Ovary (tissue), 10 donors: ENCODE measurements at places on chromosomes 1 and 21. TPM values are rescaled to one million over a fixed set of nuclear protein-coding genes. Genes with fewer than 3 reads are reported as not detected.

ADARB1 gene
- total RNA-seq: 23.7 TPM

OLFM3 gene
- total RNA-seq: not detected

CLCNKA gene
- total RNA-seq: 1.0 TPM

FUCA1 gene
- total RNA-seq: 21.7 TPM

NBPF4 gene
- not detected for total RNA-seq

LMX1A gene
- total RNA-seq: not detected

PAQR6 gene
- total RNA-seq: 1.3 TPM

CD1E gene
- not detected for total RNA-seq

FCRL6 gene
- total RNA-seq: not detected

F13B gene
- total RNA-seq: not detected

GJB3 gene
- total RNA-seq: not detected

FLG2 gene
- not detected for total RNA-seq

CDA gene
- 1.7 TPM for total RNA-seq

GRCh38 chr1:30908696-30909364 lies at the start of gene SDC3:
Gene SDC3 (minus strand): TSS chr1:30908758. CDS start chr1:30908586, 172 bp downstream.
- no peak for DNase-seq

GRCh38 chr1:119115311-119115710 lies 25.1 kb downstream of the WARS2 start:
- DNase-seq: no peak

DNA sequence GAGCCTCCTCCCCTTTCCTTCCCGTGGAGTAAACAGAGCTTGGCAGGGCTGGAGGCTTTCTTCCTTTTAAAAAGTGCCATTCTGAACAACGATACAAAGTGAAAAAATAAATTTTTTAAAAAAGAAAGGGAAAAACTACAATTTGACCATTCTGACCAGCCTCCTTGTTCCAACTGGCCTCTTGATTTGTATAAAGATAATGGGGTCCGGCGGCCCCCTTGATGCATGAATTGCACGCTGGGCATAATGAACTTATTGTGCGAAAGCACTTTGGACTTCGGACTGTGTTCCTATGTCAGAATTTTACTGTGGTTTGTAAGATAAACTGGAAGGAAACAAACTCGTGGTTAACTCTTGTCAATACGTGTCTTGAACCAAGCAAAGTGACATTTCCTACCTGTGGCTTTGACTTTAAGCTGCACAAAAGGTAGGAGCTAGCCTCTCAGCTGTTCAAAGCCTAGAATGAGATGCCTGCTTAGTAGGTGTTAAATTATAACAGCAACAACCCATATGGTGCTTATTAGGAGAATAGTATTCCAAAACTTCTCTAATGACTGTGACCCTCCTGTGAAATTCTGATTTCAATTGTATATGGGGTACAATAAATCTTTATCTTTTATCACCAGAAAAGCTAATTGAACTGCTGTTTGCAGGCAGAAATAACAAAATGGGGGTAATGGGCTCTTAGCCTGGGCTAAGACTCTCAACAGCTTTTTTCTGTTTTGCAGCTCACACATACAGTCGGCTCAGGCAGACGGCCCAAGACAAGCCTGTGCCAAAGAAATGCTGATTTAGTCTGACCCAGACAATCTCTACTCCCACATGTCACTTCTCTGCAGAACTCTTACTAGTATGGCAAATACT lies 9.3 kb downstream of the IRF2BP2 start:
- peak; percentile 64 for DNase-seq

GRCh38 chr1:1916851-1917251 lies 1.8 kb downstream of the CALML6 start:
- DNase-seq: no peak

- DNase-seq: no peak
Observed at GRCh38 chr1:39666772-39667171, 5.1 kb downstream of the NT5C1A start.

DNA sequence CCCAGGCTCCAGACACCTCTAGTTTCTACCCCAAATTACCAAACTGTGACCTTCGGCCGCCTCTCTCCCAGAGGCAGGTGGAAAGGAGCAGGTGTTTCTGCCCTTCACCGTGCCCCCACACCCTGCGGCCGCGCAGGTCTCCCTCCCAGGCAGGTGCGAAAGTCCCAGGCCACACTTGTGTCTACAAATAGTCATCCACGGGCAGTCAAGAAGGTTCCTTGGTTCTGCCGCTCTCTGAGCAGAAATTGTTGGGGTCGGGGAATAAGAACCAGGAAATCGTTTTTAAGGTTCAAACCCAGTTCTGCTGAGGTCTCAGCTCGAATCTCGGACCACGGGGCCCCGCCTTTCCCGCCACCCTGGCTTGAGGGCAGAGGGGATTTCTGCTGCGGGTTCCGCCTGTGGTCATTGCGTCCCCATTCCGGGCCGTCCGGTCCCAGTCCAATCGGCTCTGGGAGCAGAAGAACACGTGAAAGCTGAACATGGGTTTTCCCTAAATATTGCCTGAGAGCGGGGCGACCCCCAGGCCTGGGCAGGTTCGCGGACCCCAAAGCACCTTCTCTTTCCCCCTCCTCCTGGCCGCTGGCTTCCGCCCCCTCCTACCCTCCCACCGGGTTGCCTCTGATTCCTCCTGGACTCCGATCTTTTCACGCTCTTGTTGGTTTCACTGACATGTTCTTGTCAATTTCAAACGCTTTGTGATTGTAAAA lies 1.2 kb upstream of the ATF3 start:
- peak; percentile 58 for DNase-seq

GRCh38 chr1:116529199-116529631 lies 41.6 kb downstream of the CD58 start:
- no peak for DNase-seq

GRCh38 chr1:220818421-220819173 lies 31.9 kb downstream of the MTARC1 start:
- DNase-seq: peak; percentile 40

DNA sequence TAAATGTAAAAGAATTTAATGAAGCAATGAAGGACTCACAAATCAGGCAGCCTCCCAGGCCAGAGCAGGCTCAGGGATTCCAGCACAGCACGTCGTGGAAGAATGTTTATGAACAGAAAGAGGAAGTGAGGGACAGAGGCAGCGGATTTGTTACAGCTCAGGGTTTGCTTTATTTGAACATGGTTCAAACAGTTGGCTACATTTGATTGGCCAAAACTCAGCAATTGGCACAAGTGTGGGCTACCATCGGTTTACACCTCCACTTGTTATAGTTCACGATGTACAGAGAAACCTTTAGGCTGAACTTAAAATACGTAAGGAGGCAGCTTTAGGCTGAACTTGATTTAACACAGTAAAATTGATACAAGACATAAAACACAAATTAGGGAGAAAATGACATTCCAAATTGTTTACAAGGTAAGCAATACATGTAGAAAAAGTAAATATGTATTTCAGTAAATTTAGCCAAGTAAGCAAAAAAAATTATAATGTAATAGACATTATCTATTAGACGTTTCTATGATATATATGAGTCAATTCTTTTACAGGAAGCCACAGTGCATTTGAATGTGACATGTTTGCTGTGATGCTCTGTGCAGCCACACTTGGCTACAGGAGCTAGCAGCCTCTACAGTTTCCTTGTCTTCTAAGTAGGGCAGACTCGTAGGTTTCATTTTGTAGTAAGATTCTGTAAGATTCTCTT lies 126.5 kb downstream of the ADSS2 start:
- DNase-seq: no peak

DNA sequence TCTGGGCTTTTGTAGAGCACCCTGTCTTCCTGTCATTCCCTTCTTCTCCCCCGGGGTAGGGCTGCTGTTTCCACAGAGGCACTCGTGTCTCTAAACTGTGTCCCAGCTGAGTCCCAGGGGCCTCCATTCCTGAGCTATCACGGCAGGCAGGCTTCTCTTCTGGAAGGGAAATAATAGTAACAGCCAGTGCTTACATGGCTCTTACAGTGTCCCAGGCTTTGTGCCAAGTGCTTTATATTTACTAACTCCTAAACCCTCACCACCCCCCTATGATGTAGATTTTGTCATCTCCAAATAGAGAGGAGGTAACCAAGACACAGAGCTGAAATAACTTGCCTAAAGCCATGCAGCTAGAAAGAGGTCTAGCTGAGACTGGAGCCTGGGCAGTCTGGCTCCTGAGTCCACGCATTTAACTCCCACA lies 1.4 kb upstream of the CELF3 start:
- DNase-seq: no peak

DNA sequence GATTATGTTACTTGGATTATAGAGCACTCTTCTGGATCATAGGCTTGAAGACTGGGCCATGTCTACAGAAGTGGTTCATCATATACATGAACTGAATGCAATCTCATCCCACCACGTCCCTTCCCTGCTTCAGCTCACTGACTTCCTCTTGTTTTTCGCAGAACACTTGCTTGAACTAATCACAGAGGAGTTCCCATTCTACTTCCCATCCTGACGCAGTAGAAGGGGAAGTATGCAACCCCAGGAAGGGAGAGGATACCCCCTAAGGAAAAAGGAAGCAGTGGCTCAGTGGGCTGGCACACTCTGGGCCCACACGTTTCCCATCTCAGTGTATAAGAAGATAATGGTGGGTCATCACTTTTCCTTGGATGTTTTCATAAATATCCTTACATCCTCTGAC lies 36.2 kb downstream of the CASQ2 start:
- DNase-seq: no peak

DNA sequence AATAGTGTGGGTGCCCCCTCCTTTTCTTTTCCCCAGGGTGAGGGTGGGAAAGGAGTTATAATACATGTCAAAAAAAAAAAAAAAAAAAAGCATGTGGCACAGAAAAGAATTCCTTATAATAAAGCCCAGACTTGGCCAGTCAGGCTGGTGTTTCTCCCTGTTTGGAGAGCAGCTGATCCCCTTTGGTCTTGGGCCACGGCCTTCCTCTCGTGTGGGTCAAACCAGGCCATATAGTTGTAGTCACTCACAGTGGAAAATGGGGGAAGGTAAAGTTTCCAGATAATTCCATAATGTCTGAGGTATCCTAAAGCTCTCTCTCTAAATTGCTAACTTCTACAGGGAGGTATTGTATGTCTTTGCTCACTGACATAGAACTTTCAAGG lies 22.0 kb downstream of the CLIC6 start:
- DNase-seq: no peak

- no peak for DNase-seq
Observed at GRCh38 chr1:186094172-186094571, 280.9 kb downstream of the TPR start.

DNA sequence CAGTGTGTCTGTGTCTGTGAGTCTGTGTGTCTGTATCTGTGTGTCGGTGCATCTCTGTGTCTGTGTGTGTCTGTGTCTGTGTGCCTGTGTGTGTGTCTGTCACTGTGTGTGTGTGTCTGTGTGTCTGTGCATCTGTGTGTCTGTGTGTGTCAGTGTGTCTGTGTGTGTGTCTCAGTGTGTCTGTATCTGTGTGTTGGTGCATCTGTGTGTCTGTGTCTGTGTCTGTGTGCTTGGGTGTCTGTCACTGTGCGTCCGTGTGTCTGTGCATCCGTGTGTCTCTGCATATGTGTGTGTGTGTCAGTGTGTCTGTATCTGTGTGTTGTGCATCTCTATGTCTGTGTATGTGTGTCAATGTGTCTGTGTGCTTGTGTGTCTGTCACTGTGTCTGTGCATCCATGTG lies 44.7 kb upstream of the POFUT2 start:
- DNase-seq: peak; percentile 7

- DNase-seq: no peak
Observed at GRCh38 chr1:219580009-219580676, 32.8 kb downstream of the ZC3H11B start.

- no peak for DNase-seq
Observed at GRCh38 chr1:95384567-95384966, 150.6 kb downstream of the RWDD3 start.

DNA sequence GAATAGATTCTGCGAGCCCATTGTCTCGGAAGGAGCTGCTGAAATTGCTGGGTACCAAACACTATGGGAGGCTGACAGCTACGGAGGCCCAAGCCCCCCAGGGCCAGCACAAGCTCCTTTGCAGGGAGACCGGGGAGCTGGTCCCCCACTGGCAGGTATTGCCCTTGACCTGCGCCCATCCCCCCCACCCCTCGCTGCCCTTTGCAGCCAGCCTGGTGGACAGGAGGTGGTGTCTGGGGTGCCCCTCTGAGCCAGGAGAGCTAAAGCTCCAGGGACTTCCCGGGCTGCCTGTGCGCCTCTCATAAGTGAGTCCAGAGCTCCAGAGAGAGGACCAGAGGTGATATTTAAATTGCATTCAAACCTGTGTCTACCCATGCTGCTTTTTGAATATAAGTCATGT lies 5.4 kb downstream of the SERTAD4 start:
- no peak for DNase-seq
